Epithelial cell of esophagus (primary cell): ENCODE measurements at places on chromosomes 2 and 18.

DNA sequence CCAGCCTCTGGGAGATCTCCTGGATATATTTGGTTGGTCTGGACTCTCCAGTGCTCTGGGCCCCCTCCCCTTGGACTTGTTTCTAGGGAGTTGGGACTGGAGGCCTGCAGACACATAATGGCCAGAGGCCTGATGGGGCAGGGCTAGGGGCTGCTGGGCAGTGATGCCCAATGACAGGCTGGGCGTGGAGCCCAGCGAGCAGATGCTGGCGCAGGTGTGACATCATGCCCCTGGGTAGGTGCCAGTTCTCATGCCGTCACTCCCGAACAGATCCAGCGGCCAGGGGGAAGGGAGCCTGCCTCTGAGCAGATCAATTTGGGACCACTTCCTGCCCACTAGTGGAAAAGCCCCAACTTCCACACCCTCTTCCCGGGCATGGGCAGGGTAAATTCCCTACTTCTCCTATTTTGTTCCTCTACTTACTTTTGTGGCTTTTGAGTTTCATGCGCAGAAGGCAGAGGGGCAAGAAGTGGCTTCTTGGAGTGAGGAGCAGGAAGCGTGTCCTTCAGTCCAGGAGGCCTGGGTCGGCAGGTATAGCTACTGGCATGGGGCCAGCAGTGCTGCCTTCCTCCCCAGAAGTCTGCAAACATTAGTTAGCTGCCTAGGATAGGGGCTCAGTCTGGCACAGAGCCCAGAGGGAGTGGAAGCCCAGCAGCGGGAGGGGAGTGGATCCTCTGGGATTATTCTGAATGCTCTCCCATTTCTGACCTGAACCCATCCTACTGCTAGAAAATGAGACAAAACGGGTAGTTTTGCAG lies 6.1 kb downstream of the MPV17 start:
- no peak for DNase-seq

GRCh38 chr2:205699515-205700289 lies 17.4 kb downstream of the NRP2 start:
- no peak for DNase-seq

DNA sequence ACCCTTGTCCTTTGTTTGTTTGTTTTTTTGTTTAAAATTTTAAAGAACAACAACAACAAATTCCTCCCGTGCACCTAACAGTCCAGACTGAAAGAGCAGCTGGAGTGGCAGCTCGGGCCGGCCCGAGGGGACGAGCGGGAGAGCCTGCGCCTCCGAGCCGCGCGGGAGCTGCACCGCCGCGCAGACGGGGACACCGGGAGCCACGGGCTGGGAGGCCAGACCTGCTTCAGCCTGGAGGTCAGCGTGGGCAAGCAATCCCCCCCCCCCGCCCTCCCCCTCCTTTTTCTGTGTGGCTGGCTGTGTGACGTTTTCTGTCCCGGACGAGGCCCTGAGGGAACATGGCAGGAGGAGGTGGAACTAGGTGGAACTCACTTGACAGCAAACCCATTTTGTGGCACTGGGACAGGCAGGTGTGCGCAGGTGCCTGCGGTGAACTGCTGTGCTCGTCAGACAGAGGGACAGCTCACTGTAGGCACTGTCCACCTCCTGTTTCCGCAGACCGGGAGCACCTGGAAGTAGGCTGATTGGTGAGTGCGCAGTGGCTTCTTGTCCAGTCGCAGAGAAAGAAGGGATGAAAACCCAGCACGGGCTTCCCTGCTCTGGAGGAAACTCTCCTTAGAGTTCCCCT lies 80.6 kb downstream of the MTCL1 start:
- DNase-seq: no peak

DNA sequence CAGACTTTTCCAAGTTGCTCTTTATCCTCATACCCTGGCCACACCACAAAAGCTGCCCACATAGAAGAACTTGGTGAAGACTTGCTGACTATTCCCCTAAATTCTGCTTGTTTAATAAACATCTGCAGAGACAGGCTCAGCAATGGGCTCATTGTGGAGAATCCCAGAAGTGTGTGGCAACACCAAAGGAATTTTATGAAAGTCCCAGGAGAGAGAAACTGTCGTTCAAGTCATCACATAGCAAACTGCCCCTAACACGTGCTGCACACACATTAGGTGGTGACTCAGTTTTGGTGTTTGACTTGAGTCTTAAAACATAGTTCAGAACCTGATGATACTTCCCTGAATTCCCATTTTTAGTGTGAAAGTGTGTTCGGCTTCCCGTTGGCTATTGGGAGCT lies 38.6 kb downstream of the CYP1B1 start:
- DNase-seq: peak; percentile 42

DNA sequence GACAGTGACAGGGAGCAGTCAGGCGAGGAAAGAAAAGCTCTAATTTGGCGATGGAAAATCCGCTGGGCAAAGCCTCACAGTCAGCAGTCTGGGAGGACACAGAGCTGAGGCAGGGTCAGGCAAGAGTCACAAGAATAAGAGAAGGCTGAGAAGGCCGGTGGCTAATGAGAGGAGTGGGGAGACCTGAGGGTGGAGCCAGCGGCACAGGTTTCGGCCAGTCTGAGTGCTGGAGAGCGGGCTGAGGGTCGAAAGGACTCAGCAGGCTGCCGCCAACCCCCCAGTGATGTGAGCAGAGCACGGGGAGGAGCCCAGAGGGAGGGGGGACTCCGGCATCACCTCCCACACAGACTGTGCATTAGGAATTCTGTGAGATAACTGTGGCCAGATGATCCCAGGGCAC lies 500.6 kb upstream of the MYT1L start:
- DNase-seq: no peak

DNA sequence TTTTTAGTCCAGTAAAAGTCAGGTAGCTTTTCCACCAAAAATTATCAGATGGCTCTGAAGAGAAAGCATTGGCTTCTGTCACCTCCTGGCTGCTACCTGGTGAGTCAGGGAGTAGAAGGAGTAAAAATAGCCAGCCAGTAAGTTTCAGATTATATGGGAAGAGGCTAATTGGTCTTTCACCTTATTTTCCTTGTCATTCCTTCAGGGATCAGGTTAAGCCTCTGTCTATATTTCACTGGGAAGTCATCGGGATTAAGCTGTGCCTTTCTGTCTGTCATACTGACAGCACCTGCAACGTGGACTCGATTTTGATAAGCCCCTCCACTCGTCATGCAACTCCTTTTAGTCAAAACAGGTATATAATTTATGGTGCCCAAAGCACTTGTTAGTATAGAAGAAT lies 380.7 kb upstream of the CELF4 start:
- no peak for DNase-seq

DNA sequence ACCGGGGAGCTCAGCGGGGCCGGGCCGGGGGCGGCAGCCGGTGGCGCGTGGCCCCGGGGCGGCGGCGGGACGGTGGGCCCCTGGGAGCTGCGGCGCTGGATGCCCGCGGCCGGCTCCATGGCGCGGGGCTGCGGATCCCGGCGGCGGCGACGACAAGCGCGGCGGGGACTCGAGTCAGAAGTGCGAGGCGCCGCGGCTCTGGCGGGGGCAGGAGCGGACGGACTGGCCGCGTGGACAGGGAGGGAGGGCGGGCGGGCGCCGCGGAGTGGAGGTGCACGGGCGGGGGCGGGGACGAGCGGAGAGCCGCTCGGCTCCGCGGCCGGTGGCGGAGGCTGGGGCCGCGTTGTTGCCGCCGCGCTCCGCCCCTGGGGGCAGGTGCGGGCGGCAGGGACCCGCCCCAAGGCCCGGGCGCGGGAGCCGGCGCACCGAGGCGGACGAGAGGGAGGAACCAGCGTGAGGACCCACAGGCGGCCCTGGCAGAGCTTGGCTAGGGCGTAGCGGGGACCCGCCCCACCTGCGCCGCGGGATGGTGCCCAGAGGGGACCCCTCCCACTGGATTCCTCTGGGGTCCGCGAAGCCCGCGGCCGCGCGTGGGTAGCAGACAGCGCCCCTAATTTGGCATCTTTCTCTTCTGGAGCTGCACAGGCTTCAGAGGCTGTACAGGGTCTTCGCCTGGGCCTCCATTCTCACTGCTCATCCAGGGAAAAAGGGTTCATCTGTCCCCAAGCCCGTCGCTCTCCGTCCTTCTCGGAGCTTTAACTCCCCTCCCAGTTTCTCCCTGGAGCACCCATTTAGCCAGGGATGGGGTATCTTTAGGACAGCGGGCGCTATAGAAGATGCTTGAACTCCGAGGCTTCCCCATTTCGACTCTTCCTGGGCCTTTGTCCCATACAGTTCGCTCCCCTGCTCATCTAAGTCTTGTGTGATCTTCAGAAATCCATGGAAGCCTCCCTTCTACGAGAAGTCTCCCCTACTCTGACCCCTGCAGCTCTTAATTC lies at the start of gene TMEM163:
TMEM163 (minus strand) TSS at position 184 of the 998 bp plus-strand sequence.
- peak; percentile 4 for DNase-seq

DNA sequence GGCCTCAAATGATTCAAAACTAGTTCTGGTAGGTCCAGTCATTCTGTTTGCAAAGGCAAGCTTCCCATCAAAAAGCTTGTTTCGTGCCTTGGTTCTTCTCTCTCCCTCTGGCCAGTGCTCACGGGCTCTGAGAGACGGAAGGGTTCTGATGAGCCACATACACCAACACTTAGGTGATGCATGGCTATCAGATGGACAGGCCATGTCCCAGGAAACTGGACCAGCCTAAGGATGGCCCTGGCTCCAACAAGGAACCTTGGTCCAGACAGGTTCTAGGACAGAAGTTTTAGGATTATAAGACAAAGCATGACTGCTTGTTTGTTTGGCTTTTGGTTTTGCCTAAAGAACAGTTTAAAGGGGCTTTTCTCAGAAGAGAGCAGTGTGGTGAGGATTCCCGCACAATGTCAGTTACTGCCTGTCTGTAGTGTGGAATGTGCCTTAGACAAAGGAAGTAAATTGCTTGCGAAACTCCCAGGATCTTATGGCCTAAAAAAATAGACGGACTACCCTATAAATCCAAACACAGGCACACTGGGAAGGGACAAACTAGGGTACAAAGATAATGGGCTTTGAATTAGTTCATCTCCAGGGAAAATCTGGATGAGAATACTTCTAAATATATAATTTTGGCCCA lies 10.3 kb downstream of the CYP1B1 start:
- no peak for DNase-seq

GRCh38 chr2:81545626-81546025 lies 1241.1 kb upstream of the LRRTM1 start:
- DNase-seq: no peak

GRCh38 chr2:72581560-72582181 lies 244.2 kb downstream of the EXOC6B start:
- DNase-seq: no peak

- peak; percentile 72 for DNase-seq
Observed at GRCh38 chr2:38037757-38038621, 38.0 kb downstream of the CYP1B1 start.
